ENCODE measurements at places on chromosomes 12 and 14.

DNA sequence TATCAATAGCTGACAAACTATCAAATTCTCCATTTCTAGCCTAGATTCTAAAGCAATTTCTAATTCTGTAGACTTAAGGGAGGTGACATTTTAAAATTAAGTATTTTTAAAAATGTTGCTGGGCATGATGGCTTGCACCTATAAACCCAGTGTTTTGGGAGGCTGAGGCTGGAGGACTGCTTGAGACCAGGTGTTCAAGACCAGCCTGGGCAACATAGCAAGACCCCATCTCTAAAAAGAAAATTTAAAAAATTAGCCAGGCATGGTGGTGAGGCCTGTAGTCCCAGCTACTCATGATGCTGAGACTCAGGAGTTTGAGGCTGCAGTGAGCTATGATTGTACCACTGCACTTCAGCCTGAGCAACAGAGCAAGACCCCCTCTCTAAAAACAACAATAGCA lies 15.1 kb downstream of the MGST1 start:
- no peak for DNase-seq

GRCh38 chr12:9866860-9867269 lies 2.3 kb downstream of the CLEC2B start:
- no peak for DNase-seq

- no peak for DNase-seq
Measured at GRCh38 chr12:12563290-12563928, 746 bp upstream of the DUSP16 start.

- no peak for DNase-seq
Measured at GRCh38 chr12:19757317-19757877, 318.1 kb downstream of the AEBP2 start.

DNA sequence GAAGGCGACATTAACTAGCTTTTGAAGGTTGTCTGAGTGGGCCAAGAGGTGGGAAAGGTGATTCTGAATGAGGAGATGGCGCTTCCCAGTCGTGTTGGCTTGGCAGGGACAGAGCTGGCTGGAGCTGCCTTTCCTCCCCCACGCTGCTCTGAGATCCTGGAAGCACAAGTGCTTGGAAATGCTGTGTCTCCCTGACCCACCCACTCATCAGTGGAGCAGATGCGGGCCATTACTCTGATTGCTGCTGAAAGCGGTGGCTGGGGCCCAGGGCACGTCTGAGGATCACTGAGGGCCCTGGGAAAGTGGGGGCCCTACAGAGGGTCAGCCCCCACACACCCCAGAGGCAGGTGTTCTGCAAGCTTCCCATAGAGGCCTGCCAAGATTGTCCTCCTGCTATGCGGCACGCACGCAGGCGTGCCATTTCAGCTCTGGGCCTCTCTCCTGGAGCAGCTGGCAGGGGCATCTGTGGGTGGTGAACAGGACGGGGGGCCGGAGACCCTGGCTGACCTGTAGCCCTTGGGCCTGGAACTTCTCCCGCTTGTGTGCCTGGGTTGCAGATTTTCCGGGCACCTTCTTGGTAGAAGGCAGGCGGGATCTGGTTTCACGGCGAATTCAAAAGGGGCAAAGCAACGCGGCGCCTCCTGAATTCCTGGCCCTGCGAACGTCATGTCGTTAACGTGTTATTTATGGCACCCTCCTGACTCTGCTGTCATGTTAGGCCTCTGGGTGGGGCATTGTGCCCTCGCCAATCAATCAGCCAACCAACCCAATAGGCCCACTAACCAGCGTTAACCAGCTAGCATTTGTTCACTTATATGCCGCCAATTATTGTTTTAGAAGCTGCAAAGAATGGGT lies 133.8 kb upstream of the TBX3 start:
- no peak for DNase-seq

GRCh38 chr12:14953752-14954151 lies 7.6 kb downstream of the ARHGDIB start:
- no peak for DNase-seq

DNA sequence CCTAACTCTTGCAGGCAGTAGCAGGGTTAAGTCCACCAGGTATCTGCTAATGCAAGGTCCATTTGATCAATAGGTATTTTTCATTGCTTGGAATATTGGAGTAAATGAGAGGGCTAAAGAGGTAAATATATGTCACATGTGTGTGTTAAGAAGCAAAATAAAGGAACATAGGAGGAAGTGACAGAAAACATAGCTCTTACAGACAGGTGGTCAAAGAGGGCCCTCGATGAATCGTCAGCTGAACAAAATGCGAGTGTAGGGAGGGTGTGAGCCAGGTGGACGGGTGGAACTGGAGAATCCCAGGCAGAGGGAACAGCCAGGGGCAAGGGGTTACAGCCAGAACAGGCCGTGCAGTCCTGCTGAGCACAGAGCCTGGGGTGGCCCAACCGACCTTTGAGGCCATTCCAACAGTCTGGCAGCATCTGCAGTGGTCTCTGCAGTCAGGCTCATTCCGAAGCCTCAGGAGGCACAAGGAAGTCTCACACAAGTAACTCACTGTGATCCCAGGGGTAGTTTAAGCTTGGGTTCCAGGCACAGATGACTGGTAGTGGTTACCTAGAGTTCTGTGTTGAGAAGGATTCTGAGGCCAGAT lies 43.2 kb downstream of the CCDC88C start:
- DNase-seq = no peak

GRCh38 chr12:121423682-121424623 lies 24.0 kb downstream of the RNF34 start:
- DNase-seq = no peak

GRCh38 chr12:124655698-124656516 lies 88.5 kb upstream of the NCOR2 start:
- DNase-seq = no peak

- no peak for DNase-seq
Measured at GRCh38 chr14:102507857-102508312, 1.7 kb downstream of the ANKRD9 start.

Data from kidney epithelial cell (primary cell).